CD4-positive, CD25-positive, alpha-beta regulatory T cell (primary cell): ENCODE measurements at places on chromosomes 11 and 22.

DNA sequence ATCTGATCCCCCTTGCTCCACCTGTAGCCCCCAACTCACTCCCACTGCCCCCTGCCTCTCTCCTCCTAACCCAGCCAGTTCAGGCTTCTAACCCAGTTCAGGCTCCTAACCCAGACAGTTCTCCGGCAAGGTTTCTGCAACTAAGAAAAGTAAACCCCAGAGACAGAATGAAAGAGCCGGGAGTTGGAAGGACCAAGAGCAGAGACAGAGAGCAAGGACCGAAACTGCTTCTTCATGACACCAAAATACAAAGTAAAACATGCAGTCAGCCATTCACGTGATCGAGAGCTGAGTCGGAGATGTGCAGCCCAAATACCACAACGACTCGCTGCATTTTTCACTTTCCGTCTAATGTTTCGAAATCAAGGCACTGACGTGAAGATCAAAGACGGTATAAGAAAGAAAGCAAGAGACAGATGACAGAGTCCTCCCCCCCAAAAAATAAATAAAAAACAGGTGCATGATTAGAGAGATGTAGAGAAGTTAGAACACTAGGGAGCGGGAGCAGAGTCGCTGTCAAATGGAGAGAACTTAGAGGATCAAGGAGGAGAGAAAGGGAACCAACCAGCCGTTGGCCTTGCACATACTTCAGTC, 884 bp downstream of the IL10RA start:
- peak; percentile 91 for DNase-seq

GRCh38 chr11:57566905-57567514, 462 bp downstream of the UBE2L6 start:
- peak; percentile 25 for DNase-seq

GRCh38 chr11:15627560-15627959, 512.8 kb downstream of the INSC start:
- DNase-seq, result no peak

- DNase-seq, result no peak
These were observed 4.8 kb upstream of the ELFN2 start for GRCh38 chr22:37431801-37432707.

DNA sequence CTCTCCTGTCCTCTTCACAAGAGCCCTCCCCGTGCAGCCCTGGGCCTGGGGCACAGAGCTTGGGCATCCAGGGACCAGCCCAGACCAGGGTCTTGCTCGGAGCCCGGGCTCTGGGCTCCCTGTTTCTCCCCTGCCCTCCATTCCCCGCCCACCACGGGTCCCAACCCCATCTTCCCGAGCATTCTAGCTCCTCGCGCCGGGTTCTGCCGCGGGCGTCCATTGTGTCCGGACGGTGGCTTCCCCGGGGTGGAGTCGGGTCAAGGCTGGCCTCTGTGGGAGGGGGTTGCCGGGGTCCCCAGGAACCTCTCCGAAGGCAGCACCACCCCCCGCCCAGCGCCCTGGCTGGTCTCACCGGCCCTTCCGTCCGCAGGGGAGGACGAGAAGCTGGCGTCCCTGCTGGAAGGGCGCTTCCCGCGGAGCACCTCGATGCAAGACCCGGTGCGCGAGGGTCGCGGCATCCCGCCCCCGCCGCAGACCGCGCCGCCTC, 18.1 kb upstream of the ACR start:
- no peak for DNase-seq

DNA sequence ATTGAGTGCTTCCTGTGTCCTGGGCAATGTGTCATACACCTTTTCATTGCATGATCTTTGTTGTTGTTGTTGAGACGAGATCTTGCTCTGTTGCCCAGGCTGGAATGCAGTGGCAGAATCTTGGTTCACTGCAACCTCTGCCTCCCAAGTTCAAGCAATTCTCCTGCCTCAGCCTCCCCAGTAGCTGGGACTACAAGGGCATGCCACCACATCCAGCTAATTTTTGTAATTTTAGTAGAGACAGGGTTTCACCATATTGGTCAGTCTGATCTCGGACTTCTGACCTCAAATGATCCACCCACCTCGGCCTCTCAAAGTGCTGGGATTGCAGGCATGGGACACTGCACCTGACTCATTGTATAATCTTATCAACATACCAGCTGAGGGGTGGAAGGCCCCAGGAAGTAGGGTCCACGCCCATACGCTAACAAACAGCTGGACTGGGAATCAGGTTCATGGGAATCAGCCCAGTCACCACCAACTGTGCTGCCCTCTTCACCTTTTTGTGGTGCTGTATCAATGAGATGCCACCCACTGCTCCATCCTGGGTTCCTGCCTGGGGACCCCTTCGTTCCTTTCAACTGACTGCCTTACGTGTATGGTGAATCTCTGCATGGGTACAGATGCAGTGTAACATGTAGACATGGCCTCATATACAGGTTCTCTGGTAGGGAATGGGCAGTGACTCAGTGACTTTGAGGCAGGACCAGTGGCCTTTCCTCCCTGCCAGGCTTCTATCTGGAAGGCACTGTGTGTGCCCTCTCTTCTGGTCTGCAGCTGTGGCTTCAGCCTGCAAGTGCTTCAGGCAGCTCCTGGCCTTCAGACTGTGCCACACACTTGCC, 32.5 kb upstream of the YWHAH start:
- DNase-seq, result no peak

DNA sequence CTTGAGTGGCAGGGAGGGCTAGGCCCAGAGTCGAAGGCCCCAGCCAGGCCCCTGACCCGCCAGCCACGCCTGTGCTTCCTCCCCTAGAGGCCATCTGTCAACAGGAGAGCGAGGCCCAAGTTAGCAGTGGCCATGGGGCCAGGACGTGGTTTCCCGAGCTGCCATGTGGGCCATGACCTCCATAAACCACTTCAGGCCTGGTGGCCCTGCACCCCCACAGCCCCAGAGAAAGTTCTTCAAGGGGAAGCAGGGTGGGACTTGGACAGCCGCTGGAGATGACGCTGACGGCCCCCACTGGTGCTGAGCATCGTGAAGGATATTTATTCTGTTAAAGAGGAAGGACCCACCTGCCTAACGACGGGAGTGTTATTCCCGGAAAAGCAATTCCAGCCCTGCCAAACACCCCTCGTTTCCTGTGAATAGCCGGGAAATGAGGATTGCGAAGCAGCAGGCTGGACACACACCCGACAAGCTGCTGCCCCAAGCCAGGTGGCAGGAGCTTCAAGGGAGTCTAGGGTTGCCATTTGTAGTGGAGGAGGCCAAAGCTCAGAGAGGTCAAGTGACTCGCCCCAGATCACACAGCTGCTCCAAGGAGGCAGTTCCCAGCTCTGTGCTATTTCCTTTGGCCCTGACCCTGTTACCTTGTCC, 12.8 kb downstream of the PRR5 start:
- no peak for DNase-seq
